NCI-H1092 (cell line): ENCODE measurements at places on chromosomes 7 and 10.

DNA sequence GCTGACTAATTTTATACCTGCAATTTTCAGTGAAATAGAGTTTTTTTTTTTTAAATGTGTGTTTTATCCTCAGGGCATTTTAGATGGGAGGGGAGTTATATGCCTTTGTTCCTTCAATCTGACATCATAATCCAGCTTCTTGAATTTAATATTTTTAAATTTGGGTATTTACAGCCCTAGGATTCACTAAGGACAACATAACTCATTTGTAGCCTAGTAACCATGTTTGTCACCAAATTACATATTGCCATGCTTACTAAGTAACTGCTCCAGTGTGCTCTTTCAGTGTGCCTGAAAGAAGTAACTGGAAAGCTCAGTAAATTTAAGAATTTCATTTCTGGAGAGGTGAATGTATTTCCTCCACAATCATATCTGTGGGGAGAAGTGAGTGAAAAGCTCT, 56.8 kb upstream of the DGKB start:
- DNase-seq = no peak

GRCh38 chr7:111711426-111712065, 149.3 kb upstream of the IMMP2L start:
- DNase-seq = no peak

DNA sequence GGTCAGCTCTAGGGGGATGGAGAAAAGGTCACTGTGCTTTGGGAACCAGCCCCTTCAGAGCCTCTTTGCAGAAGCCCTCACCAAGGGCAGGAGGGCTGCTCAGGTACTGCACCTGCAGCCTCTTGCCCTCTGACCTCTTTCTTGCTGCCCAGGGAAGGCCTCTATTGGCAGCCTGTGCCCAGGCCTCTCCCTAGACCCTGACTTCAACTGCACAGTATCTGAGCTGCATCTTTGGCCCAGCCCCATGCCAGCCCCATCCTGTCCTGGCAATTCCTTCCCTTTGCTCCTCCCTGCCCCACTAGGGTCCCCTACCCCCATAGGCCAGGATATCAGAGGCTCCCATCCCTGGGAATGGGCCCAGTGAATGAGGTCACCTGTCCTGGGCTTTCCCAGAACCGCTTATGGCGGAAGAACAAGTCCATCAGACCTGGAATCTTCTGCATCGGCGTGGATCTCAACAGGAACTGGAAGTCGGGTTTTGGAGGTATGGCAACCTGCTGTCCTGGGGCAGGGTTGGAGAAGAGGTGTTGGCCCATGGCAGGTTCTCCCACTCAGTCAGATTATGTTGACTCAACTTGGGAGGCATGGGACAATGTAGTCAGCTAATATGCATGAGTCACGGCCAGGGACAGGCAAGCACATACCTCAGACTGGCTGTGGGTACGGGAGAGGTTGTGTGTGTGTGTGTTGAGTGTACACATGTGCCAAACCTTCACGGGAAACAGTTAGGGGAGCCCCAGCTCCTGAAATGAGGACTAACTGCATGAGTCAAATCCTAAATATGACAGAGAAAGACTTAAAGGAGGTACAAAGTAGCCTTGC, 17.1 kb upstream of the CPA1 start:
- no peak for DNase-seq

DNA sequence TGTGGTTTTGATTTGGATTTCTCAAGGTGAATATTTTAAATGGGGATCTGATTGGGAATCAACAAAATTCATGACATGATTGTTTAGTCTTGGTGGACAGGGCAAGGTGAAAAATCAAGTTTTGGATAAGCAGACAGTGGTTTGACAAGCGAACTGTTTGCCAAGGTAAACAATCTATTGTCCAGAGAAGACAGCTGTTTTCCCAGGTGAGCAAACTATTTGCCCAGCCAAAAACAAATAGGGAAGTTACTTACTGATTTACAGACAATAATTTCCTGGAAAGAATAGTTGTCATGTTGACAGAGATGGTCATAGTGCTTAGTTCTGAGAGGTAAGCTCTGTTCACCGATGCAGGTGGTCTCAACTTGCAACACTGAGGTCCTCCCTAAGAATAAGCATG, 94.0 kb upstream of the STEAP1B start:
- DNase-seq = no peak

GRCh38 chr7:105822806-105823205, 53.6 kb downstream of the ATXN7L1 start:
- DNase-seq = no peak

- no peak for DNase-seq
Observed at GRCh38 chr7:140639366-140640053, 1.1 kb downstream of the DENND2A start.

DNA sequence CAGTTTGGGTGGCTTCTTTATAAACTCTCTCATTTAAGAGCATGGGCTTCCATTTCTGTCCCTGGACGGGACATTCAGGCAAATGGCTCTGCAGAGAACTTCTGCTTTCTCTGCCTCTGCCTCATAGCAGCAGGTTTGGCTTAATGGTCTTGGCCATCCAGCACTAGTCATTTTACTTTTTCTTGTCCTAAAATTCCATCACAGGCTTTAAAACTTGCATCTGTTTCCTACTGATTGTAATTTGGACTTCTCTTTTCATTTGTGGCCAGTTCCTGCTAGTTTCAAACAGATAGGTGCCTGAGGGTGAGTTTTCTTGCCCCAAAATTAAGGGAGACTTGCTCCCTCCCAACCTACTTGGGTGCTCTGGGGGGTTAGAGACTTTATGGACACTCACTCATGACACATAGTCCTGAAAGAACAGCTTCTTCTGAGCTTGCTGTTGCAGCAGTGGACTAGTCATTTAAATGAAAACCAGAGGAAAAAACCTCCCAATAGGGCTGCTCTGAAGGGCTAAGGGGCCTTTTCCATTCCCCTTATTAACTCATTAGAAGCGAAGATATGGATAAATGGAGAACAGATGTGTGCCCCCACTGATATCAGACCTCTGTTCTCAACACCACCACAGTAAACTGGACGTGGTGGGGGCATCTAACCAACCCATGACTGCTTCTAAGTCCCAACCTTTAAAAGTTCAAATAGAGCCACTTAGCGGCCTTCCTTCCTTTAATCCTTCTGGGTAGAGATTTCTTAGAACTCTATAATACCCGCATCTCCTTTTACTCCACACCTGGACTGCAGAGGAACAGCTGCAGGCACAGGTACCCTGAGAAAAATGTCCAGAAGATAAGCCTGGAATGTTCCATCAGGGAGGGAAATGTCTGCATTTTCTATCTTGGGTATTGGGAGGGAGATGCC, 38.8 kb downstream of the SVOPL start:
- DNase-seq = no peak
